Hepatocyte (in vitro differentiated cells): ENCODE measurements at places on chromosomes 12 and 14. TPM values are rescaled to one million over a fixed set of nuclear protein-coding genes. Genes with fewer than 3 reads are reported as not detected.

The SERPINA12 gene
- 0.60 TPM in 1 of 2 replicates, not detected in the other for total RNA-seq

The OASL gene
- total RNA-seq: 0.27 and 0.52 TPM in 2 replicates

The FGF23 gene
- total RNA-seq: 2.6 and 3.1 TPM in 2 replicates

The SLC5A8 gene
- total RNA-seq: not detected in 2 replicates

The TAC3 gene
- total RNA-seq: 13.0 and 18.1 TPM in 2 replicates

The HVCN1 gene
- total RNA-seq: 1.8 and 5.8 TPM in 2 replicates

The TPPP2 gene
- total RNA-seq: not detected in 2 replicates

The NID2 gene
- total RNA-seq: 43.1 and 52.8 TPM in 2 replicates

The LAG3 gene
- total RNA-seq: 0.52 and 0.70 TPM in 2 replicates

The GDF3 gene
- not detected in 2 replicates for total RNA-seq

The VASH1 gene
- 4.8 and 6.8 TPM in 2 replicates for total RNA-seq

The TSHR gene
- 0.08 TPM in 1 of 2 replicates, not detected in the other for total RNA-seq

The PCED1B gene
- total RNA-seq: 3.6 and 5.9 TPM in 2 replicates

The ANO4 gene
- 2.3 and 2.6 TPM in 2 replicates for total RNA-seq

The ATF1 gene
- 35.5 and 36.1 TPM in 2 replicates for total RNA-seq

The DDN gene
- 0.10 and 0.20 TPM in 2 replicates for total RNA-seq

The CEP83 gene
- total RNA-seq: 9.0 and 20.1 TPM in 2 replicates

The KCTD10 gene
- 29.7 and 37.0 TPM in 2 replicates for total RNA-seq

The VDR gene
- 2.6 and 3.2 TPM in 2 replicates for total RNA-seq

The PLA2G1B gene
- total RNA-seq: 8.5 and 24.9 TPM in 2 replicates

The RPS6KL1 gene
- 0.57 and 1.2 TPM in 2 replicates for total RNA-seq

The SSPN gene
- 4.1 and 12.5 TPM in 2 replicates for total RNA-seq

The AQP6 gene
- total RNA-seq: not detected in 2 replicates

The RASSF8 gene
- total RNA-seq: 46.2 and 46.9 TPM in 2 replicates

The RPL10L gene
- not detected in 2 replicates for total RNA-seq

The GEMIN2 gene
- total RNA-seq: 24.7 and 28.3 TPM in 2 replicates

The RAD51AP1 gene
- 9.8 and 11.5 TPM in 2 replicates for total RNA-seq

The INHBC gene
- 1.3 and 1.8 TPM in 2 replicates for total RNA-seq

The FAM186B gene
- total RNA-seq: 0.17 and 0.52 TPM in 2 replicates

The MEG3 gene
- total RNA-seq: not detected in 2 replicates

The CACNA2D4 gene
- total RNA-seq: 1.3 and 4.7 TPM in 2 replicates

The TAS2R8 gene
- not detected in 2 replicates for total RNA-seq

The RASAL1 gene
- not detected in 2 replicates for total RNA-seq

The PLBD2 gene
- total RNA-seq: 19.1 and 32.5 TPM in 2 replicates

The PRPH gene
- total RNA-seq: 0.70 and 1.1 TPM in 2 replicates

The ORAI1 gene
- total RNA-seq: 15.0 and 16.2 TPM in 2 replicates

The DNAJC22 gene
- 28.3 and 30.7 TPM in 2 replicates for total RNA-seq

The PPFIA2 gene
- 1.2 and 7.9 TPM in 2 replicates for total RNA-seq

The ACOT6 gene
- total RNA-seq: not detected in 2 replicates

The FOXM1 gene
- 4.3 and 6.8 TPM in 2 replicates for total RNA-seq

The ST8SIA1 gene
- 1.5 and 2.0 TPM in 2 replicates for total RNA-seq

The GLS2 gene
- 6.1 and 6.4 TPM in 2 replicates for total RNA-seq

The JPH4 gene
- 2.3 and 2.7 TPM in 2 replicates for total RNA-seq

The TAS2R10 gene
- 1.5 and 1.8 TPM in 2 replicates for total RNA-seq

The NINJ2 gene
- total RNA-seq: 0.70 and 0.92 TPM in 2 replicates

The PUS1 gene
- total RNA-seq: 8.9 and 10.7 TPM in 2 replicates

The DBX2 gene
- total RNA-seq: not detected in 2 replicates

The DIO2 gene
- total RNA-seq: 2.5 and 9.3 TPM in 2 replicates

The SERPINA10 gene
- total RNA-seq: 19.1 and 23.0 TPM in 2 replicates

The SLC25A21 gene
- 0.08 and 1.6 TPM in 2 replicates for total RNA-seq

The TMEM253 gene
- 1.9 and 4.9 TPM in 2 replicates for total RNA-seq

The NUBPL gene
- total RNA-seq: 14.4 and 14.8 TPM in 2 replicates

The OR4L1 gene
- not detected in 2 replicates for total RNA-seq

The KIF26A gene
- 5.0 and 6.1 TPM in 2 replicates for total RNA-seq
